ENCODE measurements at places on chromosomes 2 and 18.

DNA sequence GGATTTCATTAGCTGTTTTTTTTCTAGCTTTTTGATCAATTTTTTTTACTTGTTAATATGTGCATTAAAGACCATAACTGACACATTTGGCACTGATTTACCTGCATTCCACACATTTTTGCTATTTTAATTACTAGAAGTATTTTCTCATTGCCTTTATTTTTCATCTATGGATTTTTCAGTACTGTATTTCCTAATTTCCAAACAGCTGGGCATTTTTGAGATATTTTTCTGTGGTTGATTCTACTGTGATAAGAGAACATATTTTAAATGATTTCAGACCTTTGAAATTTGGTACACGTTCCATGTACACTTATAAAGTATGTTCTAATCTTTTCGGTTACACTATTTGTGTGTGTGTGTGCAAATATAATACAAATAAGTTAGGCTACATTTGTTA, 135.3 kb downstream of the PARD3B start:
- DNase-seq: no peak

GRCh38 chr18:44954257-44954656, 273.6 kb downstream of the SETBP1 start:
- no peak for DNase-seq

GRCh38 chr2:240151477-240152031, 11.1 kb upstream of the OTOS start:
- DNase-seq: no peak

- DNase-seq: no peak
Measured at GRCh38 chr18:38284972-38285371, 719.4 kb upstream of the CELF4 start.

DNA sequence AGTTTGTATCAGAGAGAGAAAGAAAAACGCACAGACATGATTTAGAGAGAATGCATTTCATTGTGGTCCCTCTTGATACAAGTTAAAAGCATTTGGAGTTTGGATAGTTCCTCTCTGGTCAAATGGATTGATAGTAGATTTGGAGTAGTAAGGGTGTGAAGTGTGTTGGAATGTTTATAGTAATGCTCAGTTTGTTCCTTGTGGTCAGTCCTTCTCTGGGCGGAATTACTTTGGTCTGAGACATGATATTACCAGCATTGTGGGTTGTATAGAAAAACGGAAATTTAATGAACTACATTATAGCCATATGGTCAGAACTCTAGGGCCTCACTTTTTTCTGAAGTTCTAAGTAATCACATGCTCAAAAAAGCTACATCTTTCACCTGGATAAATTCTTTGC, 178.9 kb downstream of the AGAP1 start:
- DNase-seq: no peak

GRCh38 chr2:83196225-83196624, 1262.9 kb downstream of the SUCLG1 start:
- DNase-seq: no peak

DNA sequence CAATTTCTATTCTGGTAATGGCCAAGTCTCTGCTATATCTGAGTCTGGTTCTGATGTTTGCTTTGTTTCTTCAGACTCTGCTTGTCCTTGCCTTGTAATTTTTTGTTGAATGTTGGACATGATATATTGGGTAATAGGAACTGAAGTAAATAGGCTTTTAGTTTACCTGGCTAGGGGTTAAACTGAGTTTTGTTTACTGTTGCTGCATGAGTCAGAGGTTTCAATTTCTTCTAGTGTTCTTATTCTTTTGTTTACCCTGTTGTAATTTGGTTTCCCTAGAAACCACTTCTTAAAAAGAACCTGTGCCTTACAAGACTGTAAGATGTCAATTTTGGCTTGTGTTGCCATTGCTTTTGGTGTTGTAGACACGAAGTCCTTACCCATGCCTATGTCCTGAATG, 285.0 kb upstream of the KCNH7 start:
- DNase-seq: no peak

DNA sequence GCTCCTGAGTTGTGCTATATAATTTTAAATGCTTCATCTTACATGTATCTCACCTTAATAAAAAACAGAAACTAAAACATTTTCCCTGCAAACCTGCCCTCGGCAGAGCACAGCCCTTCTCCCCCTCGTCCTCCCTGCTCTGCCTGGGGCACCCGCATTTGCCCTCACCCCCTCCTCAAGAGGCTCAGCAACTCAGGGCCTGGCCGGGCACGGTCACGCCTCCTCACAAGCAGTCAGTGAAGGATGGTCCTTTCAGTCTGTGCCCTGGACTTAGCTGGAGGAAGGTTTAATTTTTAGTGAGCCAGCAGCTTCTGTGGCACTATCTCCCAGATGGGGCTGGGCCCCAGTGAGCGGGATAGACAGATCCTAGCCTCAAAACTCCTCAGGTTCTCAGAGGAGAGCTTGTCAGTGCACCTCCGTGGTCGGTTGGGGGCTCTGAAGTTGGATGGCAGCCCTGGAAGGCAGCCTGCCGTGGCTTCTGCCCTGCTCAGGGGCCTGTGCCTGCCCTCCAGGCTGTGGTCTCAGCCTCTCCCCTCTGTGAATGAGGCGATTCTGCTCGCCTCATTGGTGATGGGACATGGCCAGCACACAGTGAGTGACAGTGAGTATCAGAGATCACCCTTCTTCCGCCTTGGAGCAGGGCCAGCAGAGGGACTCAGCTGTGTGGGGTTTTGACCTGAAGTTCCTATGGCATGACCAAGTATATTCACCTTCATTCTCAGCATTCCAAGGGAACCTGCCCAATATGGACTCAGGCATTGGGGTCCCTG, 56.3 kb upstream of the AFF3 start:
- DNase-seq: no peak

GRCh38 chr2:135685361-135685760, 56.3 kb upstream of the UBXN4 start:
- no peak for DNase-seq

GRCh38 chr2:38835990-38836389, 39.7 kb downstream of the DHX57 start:
- no peak for DNase-seq

DNA sequence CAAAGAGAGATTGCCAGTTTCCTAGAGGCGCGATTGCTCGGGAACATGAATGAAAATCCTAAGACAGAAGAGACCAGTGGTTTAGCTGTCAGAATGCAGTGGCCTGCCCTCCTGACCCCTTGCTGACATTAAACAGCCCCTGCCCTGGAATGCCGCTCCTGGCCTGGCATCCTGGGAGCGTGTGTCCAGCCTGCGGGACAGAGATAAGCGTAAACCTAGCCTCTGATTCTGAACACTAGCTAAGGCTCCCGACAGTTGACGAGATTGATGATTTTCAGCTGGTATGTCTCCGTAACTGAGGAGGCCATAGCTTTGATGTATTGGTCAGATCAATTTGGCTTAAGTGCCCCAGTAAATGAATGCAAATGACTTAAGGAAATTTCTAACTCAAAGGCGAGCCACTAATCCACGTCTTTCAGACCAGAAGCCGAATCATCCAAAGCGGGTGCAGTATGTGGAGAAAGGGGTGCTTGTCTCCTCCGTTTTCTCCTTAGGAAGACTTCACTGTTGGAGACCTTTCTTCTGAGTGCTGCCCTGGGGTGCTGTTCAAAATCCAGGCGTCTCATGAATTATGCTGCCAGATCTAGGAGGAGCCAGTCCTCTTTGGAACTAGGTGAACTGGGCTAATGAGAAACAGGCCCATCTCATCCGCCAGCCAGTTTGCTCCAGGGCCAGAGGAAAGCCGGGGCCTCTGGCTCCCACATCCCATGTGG, 142.5 kb upstream of the L3MBTL4 start:
- DNase-seq: no peak

- no peak for DNase-seq
Measured at GRCh38 chr2:171878481-171878993, 15.5 kb downstream of the SLC25A12 start.

DNA sequence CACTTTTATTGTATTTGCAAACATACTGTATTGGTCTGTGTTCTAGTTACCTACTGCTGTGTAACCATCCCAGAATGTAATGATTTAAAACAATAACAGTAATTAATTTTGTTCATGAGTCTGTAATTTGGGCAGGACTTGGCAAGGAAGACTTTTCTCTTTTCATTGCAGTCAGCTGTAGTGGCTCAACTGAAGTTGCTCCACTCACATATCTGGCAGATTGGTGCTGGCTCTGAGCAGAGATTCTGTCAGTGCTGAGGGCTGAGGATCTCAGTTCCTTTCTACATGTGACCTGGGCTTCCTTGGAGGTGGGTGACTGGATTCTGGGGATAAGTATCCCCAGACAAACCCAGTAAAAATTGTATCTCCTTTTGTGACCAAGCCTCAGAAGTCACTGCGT, 26.6 kb downstream of the PTPN4 start:
- DNase-seq: no peak

DNA sequence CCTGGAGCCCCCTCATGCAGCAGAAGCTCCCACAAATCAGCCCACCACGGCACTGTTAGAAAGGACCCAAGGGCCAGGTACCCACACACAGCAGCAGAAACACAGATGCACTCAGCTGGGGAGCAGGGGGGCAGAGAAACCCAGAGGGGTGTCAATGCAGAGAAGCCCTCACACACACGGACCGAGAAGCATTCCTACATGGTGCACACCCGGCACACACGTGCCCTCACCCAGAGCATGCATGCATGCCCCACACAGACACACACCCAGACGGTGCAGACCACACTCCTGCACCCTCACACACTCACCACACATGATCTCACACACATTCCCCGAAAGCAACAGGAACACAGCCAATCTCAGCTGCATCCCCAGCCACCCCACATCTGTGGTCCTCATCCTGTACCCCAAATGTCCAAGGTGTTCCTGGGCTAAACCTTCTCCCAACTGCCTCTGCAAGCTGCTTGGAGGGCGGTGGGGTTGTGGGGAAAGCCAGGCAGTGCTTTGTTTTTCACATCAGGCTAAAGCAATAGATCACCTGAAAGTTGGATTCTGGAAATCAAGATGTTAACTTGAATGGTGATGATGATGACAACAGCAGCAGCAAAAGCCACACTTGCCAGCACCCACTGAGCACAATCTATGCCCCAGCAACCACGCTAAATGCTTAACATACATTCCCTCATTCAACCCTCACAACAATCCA, 102.3 kb downstream of the ZFP36L2 start:
- no peak for DNase-seq

DNA sequence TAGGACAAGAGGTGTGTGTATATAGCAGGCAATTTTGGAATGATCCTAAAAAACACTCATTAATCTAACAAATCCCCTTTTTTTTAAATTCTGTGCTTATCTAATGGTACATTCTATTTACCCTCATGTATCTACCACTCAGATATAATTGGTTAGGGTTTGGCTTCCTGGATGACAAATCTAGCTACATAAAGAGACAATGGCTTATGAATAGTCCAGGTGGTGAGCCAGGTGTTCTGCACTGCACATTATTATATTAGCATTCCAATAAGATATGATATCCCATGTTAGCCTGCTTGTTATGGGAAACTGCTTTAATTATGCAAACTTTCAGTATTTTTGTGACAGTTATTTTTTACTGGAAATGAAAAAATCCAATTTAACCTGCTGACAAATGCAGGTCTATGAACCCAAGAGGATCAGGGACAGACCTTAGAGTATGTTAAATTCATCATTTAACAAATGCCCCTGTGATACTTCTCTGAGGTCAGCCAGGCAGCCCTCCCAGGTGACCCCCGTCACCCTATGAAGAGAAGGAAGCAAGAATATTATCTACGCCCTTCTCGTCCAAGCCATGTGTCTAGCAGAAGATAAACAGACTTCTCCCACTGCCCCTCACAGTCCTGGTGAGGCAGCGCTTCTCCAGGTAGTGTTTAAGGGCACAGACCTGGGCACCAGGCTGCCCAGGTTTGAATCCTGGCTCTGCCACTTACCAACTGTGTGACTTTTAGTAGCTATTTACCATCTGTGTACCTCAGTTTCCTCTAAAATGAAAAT, 83.0 kb downstream of the ADD2 start:
- DNase-seq: no peak

DNA sequence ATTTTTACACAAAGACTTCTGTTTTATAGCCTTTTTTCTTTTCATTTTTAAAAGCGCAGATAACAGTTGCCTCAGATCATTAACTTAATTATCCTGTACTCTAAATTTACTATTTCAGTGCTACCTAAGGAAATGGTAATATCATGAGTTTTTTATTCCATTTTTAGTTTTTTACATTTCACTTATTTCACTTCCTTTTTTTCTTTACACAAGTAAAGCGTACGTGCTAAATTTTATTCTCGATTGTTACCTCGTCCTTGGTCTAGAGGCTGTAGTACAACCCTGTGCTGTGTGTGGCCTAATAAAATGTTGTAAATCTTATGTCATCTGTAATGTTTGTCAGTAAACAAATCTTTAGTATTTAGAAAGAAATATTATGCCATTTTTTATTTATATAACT, 49.2 kb downstream of the CRIM1 start:
- no peak for DNase-seq

- no peak for DNase-seq
Measured at GRCh38 chr2:39618736-39619135, 47.0 kb upstream of the TMEM178A start.

DNA sequence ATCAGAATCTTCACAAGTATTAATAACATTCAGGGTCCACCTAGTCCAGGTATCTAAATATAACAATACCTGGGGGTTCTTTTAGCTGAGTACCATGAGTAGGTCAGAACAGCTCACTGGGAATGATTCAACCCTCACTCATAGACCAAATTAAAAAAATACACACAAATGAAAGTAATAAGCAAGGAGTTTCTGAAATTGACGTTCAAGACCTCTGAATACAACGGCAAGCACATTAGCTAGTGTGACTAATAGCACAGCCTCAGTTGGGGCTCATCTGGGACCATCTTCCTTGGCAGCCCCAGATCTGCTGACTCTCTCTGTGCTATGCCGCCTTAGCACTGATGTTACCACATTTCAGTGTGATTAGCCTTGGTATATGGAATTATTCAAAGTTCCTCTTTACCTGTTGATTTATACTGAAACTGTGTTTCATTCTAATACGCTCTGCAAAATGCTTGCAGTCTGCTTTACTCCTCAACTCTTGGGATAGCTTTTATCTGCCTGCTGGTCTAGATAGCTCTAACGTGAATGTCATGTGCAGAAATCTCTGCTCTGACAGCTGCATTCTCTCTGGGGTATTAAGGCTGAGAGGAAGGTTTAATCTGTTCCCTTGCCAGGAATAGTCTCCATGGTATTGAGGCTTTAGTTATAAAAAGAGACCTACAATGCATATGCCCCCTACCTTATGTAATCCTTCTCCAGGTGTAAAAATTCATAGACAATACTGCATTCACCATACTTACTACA, 153.3 kb downstream of the METTL4 start:
- DNase-seq: no peak

DNA sequence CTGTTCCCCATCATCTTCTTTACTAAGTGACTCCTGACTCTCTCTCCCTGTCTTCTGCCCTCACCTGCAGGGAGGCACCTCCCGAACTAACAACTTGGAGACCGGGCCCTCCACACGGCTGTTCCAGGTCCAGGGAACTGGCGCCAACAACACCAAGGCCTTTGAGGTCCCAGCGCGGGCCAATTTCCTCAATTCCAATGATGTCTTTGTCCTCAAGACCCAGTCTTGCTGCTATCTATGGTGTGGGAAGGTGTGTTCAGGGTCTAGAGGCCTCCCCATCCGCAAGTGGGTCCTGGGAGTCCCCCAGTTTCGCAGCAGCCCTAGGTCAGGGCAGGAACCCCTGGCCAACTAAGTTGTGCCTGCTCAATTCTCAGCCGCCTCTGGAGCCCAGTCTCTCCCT, 15.5 kb downstream of the VIL1 start:
- DNase-seq: no peak

All from endothelial cell (in vitro differentiated cells).